Amniotic stem cell (primary cell): ENCODE measurements at places on chromosomes 11 and 22.

GRCh38 chr11:130761560-130762220 lies 154.6 kb downstream of the SNX19 start:
- no peak for DNase-seq

GRCh38 chr11:92653454-92653853 lies 316.0 kb upstream of the MTNR1B start:
- no peak for DNase-seq

- DNase-seq, result no peak
These were observed 2190.5 kb upstream of the RAG2 start for GRCh38 chr11:38788561-38788960.

DNA sequence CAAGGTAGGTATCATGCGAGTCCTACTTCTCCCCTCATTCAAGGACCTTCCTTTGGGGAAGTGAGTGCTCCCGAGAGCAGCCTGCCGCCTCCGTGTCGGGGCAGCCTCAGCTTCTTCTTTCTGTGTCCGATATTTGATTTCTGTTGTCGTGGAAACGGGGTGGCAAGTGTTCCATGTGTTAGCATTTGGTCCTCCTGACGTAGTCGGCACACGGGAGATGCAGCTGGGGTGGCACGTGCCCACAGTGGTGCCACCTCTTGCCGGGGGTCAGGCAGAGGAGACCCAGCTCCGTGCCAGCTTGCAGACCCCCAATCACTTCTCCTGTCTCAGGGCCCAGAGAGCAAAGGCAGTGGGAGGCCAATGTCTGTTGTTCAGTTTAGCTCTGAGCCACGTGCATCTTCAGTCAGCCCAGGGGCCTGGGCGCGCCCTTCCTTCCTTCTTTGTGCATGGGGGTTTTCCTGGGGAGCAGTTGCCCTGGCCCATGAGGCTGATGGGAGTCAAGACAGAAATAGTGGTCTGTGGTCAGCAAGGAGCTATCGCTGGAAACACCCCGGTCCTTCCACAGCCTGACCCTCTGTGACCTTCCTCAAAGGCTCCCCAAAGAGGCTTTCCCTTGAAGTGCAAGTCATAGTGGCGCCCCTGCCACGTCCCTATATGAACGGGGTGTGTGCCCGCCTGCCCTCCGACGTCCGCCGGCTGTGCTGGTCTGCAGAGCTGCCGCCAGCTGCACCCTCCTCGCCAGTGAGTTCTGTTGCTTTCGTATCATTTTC lies 44.5 kb downstream of the PARVB start:
- no peak for DNase-seq

DNA sequence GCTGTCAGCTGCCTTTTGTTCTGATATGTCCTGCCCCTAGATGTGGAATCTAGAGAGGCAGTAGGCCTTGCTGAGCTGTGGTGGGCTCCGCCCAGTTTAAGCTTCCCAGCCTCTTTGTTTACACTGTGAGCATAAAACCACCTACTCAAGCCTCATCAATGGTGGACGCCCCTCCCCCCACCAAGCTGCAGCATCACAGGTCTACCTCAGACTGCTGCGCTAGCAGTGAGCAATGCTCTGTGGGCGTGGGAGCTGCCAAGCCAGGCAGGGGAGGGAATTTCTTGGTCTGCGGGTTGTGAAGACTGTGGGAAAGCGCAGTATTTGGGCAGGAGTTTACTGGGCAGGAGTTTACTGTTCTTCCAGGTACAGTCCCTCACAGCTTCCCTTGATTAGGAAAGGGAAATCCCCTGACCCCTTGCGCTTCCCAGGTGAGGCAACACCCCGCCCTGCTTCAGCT lies 98.5 kb downstream of the SMCO4 start:
- no peak for DNase-seq

GRCh38 chr11:64035576-64035975 lies at the start of gene FLRT1:
Gene FLRT1 (plus strand): TSS chr11:64035931. CDS start chr11:64116268, 80,337 bp downstream.
- no peak for DNase-seq

- DNase-seq, result no peak
These were observed 1707.6 kb upstream of the RAG2 start for GRCh38 chr11:38305682-38306081.

- DNase-seq, result no peak
These were observed 57.3 kb downstream of the BDNF start for GRCh38 chr11:27642954-27643353.
